Ovary (tissue), 10 donors: ENCODE measurements at places on chromosomes 1 and 21. TPM values are rescaled to one million over a fixed set of nuclear protein-coding genes. Genes with fewer than 3 reads are reported as not detected.
A peak's percentile ranks its signal among the peaks of the same experiment; 100 is the strongest.

- H3K27me3 ChIP-seq = no peaks in the 10 kb centered on the region
- H3K4me3 ChIP-seq = no peak overlapping the region
- DNase-seq = no peak
Observed at GRCh38 chr1:8992936-8993687, 33.1 kb downstream of the SLC2A7 start.

DNA sequence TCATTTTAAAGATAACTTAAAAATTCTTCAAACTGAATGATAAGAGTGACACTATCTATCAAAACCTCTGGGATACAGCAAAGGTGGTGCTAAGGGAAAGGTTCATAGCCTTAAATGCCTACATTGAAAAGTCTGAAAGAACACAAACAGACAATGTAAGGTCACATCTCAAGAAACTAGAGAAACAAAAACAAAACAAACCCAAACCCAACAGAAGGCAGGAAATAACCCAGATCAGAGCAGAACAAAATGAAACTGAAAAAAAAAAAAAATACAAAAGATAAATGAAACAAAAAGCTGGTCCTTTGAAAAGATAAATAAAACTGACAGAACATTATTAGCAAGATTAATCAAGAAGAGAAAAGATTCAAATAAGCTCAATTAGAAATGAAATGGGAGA is 6.8 kb downstream of the ODF2L start:
- H3K27ac ChIP-seq = no peak overlapping the region
- no peak for DNase-seq
- H3K27me3 ChIP-seq = no peaks in the 10 kb centered on the region
- H3K36me3 ChIP-seq = no peaks in the 10 kb centered on the region
- H3K4me3 ChIP-seq = no peak overlapping the region
- no peaks in the 10 kb centered on the region for H3K4me1 ChIP-seq

GRCh38 chr1:228513236-228513900 is 26.2 kb downstream of the RNF187 start:
- no peak overlapping the region for H3K4me3 ChIP-seq
- no peaks in the 10 kb centered on the region for H3K27me3 ChIP-seq
- H3K36me3 ChIP-seq = no peaks in the 10 kb centered on the region

The CFHR5 gene
- total RNA-seq = not detected

The FMO4 gene
- total RNA-seq = 3.1 TPM

The VAV3 gene
- 1.2 TPM for total RNA-seq

The GJA5 gene
- 16.2 TPM for total RNA-seq

- H3K27me3 ChIP-seq = no peaks in the 10 kb centered on the region
- H3K27ac ChIP-seq = no peak overlapping the region
- DNase-seq = no peak
- no peak overlapping the region for H3K4me3 ChIP-seq
- no peaks in the 10 kb centered on the region for H3K36me3 ChIP-seq
Observed at GRCh38 chr1:206979379-206980043, 9.3 kb upstream of the FCAMR start.

- H3K27me3 ChIP-seq = no peaks in the 10 kb centered on the region
- H3K27ac ChIP-seq = no peak overlapping the region
- no peak for DNase-seq
- no peaks in the 10 kb centered on the region for H3K4me1 ChIP-seq
- no peak overlapping the region for H3K4me3 ChIP-seq
Observed at GRCh38 chr1:214856843-214857242, 225.7 kb upstream of the KCNK2 start.

The C1orf94 gene
- total RNA-seq = not detected

DNA sequence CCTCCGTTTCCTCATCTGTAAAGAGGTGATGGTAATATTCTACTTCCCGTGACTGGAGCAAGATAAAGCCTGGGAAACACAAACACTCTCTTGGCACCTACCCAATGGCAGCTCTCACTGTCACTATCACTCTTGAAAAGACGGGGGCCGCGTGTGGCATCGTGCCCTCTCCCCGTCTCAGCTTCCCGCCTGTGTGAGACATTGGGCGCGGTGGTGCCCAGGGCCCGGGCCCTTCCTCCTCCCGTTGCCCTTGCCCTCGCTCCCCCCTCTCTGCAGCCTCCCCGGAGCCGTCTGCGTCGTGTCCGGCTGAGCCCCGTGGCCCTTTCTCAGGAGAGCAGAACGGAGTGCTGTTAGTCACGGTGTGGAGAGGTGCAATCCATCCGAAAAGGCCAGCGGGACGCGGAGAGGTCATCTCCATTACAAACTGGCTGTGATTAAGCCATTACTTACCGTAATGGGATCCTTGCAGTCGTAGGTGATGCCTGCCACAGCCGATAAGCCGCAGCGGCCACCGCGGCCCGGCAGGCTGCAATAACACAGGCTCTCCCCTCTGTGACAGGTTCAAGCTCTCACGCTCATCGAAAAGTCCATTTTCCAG is 156.4 kb upstream of the ZC3H12A start:
- H3K4me3 ChIP-seq = no peak overlapping the region
- no peak for DNase-seq
- H3K27ac ChIP-seq = no peak overlapping the region
- H3K27me3 ChIP-seq = no peaks in the 10 kb centered on the region

- no peak overlapping the region for H3K27ac ChIP-seq
- no peaks in the 10 kb centered on the region for H3K27me3 ChIP-seq
- H3K36me3 ChIP-seq = no peaks in the 10 kb centered on the region
- peaks cover 3% of the 10 kb centered on the region for H3K4me1 ChIP-seq
Observed at GRCh38 chr1:172746091-172746949, 87.4 kb downstream of the FASLG start.

DNA sequence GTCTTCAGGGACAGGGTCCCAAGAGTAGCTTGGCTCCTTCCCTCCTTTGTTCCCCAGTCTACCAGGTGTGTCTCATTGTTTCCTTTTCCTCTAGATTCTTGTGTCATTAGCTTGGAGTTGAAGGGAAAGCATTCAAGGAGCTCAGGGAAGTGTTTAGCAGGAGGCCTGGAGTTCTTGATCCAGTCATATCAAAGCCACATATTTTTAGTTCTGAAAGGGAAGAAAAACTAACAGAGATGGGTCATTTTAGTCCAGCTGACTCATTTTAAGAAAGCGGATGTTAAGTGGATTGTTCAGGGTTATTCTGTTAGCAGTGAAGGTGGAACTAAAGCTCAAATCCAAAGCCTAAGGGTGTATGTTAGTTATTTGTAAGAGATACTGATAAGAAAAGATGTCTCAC is 721 bp downstream of the C1orf54 start:
- DNase-seq = no peak
- H3K27ac ChIP-seq = no peak overlapping the region
- H3K4me3 ChIP-seq = no peak overlapping the region

DNA sequence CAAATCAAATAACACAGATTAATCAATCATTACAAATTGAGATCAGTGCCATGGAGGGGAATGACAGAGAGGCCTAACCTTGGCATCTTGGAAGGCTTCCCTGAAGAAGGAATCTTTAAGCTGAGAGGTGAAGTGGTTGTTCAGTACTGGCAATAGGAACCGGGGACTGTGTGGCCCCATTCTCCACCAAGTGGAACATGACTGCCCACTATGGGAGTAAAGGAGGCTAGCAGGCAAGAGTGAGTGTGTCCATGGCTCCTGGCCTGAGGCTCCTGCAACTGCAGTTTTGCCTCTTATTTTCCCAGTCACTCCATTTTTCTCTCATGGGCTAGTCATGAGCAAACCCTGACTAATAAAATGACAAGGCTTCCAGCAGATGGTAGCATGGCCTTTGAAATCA is 112.2 kb upstream of the GJB5 start:
- no peaks in the 10 kb centered on the region for H3K36me3 ChIP-seq
- H3K4me3 ChIP-seq = no peak overlapping the region
- no peaks in the 10 kb centered on the region for H3K27me3 ChIP-seq
- no peak for DNase-seq
- no peak overlapping the region for H3K27ac ChIP-seq

The ELF3 gene
- total RNA-seq = 30.5 TPM

The S100A4 gene
- total RNA-seq = 67.3 TPM

The RGL1 gene
- total RNA-seq = 29.6 TPM

DNA sequence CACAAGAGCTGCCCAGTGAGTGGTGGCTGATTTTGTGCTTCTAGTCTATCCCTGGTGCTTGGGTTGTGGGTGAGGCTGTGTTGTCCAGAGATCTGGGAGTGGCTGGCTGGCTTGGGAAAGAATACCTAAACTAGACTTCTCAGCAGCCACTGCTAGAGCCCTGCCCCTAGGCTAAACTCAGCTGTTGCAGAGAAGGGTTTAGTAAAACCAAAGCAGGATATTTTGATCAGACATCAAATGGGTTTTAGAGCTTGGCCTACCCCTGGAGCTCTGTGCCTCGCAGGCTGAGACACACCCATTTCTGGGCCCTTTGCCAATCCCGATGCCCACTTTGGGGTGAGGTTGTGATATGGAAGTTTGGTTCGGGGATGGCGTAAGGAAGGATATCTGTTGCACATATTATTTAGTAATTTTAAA is 88.5 kb downstream of the UCK2 start:
- DNase-seq = no peak
- peaks cover 6% of the 10 kb centered on the region for H3K4me1 ChIP-seq
- H3K4me3 ChIP-seq = no peak overlapping the region
- no peaks in the 10 kb centered on the region for H3K36me3 ChIP-seq

GRCh38 chr21:27649323-27649722 is 682.4 kb upstream of the ADAMTS5 start:
- H3K4me1 ChIP-seq = no peaks in the 10 kb centered on the region
- no peak for DNase-seq
- no peaks in the 10 kb centered on the region for H3K36me3 ChIP-seq
- no peak overlapping the region for H3K4me3 ChIP-seq

DNA sequence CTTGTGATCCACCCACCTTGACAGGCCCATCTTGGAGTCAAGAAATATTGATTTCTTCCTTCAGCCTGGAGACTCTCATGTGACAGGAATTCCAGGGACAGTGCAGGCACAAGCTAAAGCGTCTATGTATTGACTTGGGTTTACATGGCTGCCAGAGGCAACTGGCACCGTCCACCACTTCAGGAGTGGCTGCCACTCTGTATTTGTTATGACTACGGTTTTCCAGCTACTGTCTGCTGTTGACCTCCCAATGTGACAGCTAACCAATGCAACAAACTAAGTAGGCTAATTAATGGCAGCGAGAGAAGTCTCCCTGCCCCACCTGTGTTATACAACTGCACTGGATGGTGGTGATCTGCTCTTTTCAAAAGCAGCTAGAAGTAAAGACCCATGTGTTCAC is 56.9 kb downstream of the CD58 start:
- H3K4me1 ChIP-seq = no peaks in the 10 kb centered on the region
- H3K27ac ChIP-seq = no peak overlapping the region
- H3K36me3 ChIP-seq = no peaks in the 10 kb centered on the region
- no peak for DNase-seq

- no peaks in the 10 kb centered on the region for H3K4me1 ChIP-seq
- no peaks in the 10 kb centered on the region for H3K27me3 ChIP-seq
Observed at GRCh38 chr1:2110191-2110737, 60.1 kb downstream of the PRKCZ start.

The AGO3 gene
- total RNA-seq = 30.7 TPM

GRCh38 chr1:97196825-97197516 is 475.4 kb downstream of the PTBP2 start:
- no peaks in the 10 kb centered on the region for H3K27me3 ChIP-seq
- no peak overlapping the region for H3K4me3 ChIP-seq
- H3K4me1 ChIP-seq = no peaks in the 10 kb centered on the region
- H3K36me3 ChIP-seq = no peaks in the 10 kb centered on the region
- H3K27ac ChIP-seq = no peak overlapping the region

The OR2L13 gene
- total RNA-seq = 0.24 TPM

DNA sequence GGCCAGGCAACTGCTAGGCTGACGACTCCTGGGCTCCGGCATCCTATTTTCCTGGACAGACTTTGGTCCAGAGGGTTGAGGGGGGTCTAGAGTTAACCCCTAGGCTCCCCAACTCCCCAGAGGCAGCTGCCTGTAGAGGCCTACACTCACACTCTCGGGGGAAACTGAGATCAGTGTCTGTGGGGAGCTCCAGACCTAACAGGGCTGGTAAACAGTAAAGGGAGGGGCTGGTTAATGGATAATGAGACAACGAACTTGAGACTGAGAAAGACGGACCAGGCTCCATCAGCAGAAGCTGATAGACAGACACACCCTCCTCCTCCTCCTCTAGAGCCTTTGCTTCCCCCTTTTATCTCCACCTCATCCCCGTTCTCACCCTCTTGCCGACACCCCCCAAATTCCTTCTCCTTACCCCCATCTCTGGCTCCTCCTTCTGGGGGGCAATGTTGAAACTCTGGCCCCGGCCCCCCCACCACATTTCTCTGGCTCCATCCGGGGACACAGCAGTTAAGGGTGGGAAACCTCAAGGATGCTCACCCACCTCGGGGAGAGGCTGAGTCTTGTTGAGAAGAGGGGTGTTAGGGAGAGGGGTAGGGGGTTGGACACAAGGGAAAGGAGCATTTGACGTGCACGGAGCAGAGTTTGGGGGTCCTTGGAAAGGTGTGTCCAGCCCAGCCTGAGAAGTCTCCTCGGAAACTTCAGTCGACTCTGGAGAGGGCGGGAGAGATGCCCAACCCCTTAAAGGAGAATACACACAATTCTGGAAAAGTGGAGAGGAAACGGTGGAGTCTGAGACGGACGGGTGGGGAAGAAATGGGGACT is at the start of gene MTMR11:
Gene MTMR11, minus strand, starts transcription at position 710 of the 822 bp plus-strand sequence. Its CDS starts 232 bp downstream, at position 478.
- peak within 1 kb of the TSS; percentile 54 for H3K4me3 ChIP-seq
- H3K36me3 ChIP-seq = no peaks in the 10 kb centered on the region
- peak within 1 kb of the TSS; percentile 53 for H3K27ac ChIP-seq
- no peaks in the 10 kb centered on the region for H3K27me3 ChIP-seq

GRCh38 chr1:94862718-94863117 is 42.6 kb downstream of the SLC44A3 start:
- H3K27me3 ChIP-seq = no peaks in the 10 kb centered on the region
- no peak for DNase-seq
- H3K4me1 ChIP-seq = peaks cover 18% of the 10 kb centered on the region
- peak overlapping the region; percentile 96 for H3K27ac ChIP-seq

DNA sequence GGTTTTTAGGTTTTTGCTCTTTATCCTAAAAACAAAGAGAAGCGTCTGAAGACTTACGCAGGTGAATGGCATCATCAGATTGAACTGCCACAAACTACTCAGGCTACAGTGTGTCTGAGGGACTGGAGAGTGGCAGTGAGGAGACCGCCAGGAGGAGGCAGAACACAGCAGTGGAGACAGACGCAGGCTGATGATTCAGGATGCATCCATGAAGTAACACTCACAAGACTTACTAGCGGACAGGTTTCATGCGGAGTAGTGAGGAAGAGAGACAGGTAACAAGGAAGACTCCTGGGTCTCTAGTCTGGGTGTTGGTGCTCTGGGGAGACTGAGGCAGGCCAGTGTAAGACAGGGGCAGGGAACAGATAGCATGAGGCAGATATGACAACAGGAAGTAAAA is 5.7 kb downstream of the HSF2BP start:
- H3K4me1 ChIP-seq = no peaks in the 10 kb centered on the region
- no peaks in the 10 kb centered on the region for H3K36me3 ChIP-seq
- H3K27ac ChIP-seq = no peak overlapping the region
